ENCODE measurements at places on chromosomes 12 and 14.

DNA sequence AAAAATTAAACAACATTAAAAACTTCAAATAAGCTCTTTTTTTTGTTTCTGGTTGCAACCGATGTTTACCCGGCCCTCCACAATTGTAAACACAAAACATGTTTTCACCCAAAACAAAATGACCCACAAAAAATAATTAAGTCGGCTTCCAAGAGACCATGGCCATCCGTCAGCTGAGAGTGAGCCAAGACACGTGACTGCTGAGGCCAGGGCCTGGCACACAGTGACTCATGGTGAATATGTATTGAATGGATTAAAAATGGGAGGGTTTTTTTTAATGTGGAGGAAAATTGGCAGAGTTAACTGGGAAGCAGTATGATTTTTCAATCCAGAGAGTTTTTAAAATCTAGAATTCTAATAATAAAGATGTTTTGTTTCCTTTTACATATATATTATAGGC lies 13.8 kb upstream of the CPNE8 start:
- peak; percentile 77 for DNase-seq

DNA sequence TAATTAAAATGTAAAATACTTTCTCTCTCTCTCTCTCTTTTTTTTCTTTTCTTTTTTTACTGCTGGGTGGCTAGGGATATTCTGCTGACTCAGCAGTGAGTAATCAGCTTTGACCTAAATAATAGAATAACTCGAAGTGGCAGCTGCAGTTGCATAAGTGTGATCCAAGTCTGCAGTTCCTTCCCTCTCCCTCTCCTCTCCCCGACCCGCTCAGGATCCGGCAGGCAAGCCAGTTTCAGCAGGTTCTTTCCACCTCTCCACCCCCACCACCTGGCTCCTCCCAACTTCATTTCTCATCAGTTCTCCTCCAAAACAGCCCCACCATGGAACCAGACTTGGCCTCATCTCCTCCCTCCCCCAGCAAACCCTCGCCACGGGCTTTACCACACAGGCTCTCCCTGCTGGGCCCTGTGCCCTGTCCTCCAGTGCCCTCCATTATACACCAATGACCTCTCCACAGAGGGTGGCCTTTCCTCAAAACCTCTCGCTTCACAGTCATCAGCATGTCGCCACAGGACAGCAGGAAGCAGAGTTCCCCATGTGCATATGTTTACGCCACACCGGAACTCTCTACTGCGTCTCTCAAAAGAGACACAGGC lies 22.4 kb downstream of the SLC7A8 start:
- DNase-seq, result peak; percentile 62

GRCh38 chr12:22535038-22535437 lies 9.3 kb downstream of the C2CD5 start:
- DNase-seq, result no peak

DNA sequence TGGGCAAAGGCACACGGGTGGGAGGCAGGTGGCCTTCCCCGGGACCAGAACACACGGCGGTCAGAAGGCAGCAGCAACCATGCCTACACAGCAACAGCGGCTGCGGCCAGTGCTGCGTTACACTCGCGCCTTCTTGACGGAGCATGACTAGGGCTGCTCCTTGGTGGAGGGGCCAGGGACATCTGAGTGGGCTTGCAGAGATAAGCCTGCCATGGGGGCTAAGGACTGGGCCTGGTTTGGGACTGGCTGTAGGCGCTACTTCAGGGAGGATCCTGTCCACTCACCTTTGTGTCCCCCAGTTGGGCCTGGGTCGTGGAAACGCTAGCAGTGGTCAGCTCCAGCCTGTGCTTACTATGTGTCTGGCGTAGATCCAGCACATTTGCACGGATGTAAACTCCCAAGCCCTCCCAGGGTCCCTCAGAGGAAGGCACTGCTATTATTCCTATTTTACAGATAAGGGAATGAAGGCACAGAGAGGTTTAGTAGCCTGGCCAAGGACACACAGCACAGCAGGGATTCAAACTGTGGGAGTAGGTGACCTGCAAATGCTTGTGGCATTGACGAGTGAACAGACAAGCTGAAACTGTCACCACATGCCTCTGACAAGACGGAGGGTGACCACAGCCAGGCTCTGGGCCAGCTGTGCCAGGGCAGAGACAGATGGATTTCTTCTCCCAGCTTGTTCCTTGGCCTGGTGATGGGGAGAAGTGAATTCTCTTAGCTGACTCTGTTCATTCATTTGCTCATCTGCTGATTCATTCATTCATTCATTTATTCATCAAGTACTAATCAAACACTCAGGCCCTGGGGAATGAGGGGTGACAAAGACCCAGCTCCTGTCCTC lies 31.9 kb upstream of the DLK1 start:
- DNase-seq, result no peak

GRCh38 chr12:123998344-123998990 lies 25.5 kb downstream of the ZNF664 start:
- no peak for DNase-seq

Measured in PC-3 (cell line).